AG04450 (cell line): ENCODE measurements at places on chromosomes 4 and X.

DNA sequence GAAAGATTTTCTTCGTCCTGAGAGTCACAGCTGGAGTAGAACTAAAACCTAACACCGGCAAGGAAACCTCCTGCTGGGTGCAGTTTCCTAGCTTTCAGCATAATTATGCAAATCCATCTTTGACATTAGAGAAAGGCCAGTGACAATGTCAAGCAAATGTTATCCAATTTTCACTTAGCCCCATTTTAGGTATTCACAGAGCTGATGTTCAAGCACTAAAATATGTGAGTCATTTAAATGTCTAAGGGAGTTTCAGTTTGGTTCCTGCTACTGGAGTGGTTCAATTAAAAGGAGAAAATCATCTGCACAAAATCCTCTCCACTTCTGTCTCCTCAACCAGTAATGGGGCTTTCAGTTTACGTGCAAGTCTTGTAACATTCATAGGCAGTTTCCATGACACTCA is 37.1 kb upstream of the AMOT start:
- DNase-seq = no peak

DNA sequence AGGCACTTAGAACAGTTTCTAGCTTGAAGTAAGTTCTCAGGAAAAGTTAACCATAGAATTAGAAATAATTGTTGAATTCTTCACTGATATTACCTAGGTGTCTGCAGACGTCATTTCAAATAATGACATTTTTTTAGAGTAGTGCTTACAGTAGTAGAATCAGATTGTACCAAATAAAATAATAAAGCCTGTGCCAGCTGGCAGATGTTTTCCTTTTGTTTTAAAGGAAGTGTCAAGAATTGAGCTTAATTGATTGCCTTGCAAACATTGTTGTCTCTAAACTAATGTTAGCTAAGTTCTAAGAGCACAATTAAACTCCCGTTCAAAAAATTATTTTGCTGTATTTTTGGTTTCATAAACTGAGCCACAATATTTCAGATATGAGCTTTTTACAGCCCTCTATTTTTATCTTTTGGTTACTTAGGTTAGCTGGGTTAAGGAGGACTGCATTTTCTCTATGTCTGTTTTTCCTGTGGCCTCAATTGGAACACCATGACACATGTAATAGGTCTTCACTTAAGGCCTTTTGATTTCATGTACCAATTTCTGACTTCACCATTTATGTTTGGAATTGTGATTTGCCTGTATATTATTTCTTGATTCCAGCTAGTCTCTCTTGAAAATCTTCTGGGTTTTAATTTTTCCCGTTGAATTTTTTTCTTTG is 64.2 kb downstream of the DCUN1D4 start:
- no peak for DNase-seq

GRCh38 chr4:97656044-97656720 is 487.1 kb downstream of the STPG2 start:
- no peak for DNase-seq

- DNase-seq = no peak
Measured at GRCh38 chr4:7708981-7709380, 230.7 kb downstream of the AFAP1 start.
